Activated CD4-positive, alpha-beta T cell treated with anti-CD3 and anti-CD28 coated beads for 1 hour (primary cell): ENCODE measurements at places on chromosomes 1 and 21.

GRCh38 chr1:35379317-35380000 lies 111.0 kb downstream of the ZMYM4 start:
- no peak for DNase-seq

DNA sequence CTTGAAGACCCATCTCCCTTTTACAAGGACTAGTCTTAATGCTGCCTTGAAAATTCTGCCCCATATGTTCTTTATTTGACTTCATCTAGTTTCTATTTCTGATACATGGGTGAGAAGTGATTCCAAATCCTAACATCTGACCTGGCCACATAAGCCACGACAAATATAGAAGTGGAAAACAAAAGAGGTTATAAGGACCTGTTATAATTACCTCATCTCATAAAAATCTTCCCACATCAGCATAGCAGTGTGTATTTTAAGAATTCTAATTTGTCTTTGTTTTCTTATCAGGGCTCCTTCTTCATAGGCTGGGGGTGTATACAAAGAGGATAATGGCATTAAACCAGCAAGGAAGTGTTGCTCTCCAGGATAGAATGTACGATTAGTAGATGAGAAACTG lies 1007.4 kb downstream of the TTLL7 start:
- DNase-seq, result no peak

DNA sequence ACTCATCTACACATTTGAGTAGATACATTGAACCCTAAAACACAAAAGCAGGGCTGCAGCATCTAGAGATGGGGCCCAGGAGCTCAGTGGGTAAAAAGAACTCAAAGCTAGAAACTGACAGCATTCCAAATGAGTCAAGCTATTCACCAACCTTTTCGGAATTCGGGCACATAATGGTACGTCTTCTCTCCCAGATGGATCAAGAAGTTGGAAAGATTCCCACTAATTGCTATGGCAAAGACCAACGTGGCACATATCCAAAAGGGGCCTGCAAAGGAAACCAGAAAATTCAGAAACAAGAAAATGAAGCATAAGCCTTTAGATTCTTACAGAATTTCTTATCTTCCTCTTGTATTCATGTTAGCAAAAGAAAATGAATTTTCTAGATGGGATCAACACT lies 18.4 kb downstream of the YIPF1 start:
- DNase-seq, result no peak

- DNase-seq, result no peak
Observed at GRCh38 chr1:236172041-236172579, 29.8 kb downstream of the GPR137B start.

GRCh38 chr1:39965044-39965443 lies 10.1 kb downstream of the MFSD2A start:
- no peak for DNase-seq

- peak; percentile 46 for DNase-seq
Observed at GRCh38 chr1:1540090-1540817, at the start of gene TMEM240. Gene TMEM240 (minus strand): TSS chr1:1540624. CDS start chr1:1540346, 278 bp downstream.

- DNase-seq, result no peak
Observed at GRCh38 chr21:44473915-44474555, 18.7 kb downstream of the LRRC3 start.

GRCh38 chr1:206430031-206430983 lies 40.0 kb upstream of the IKBKE start:
- no peak for DNase-seq

DNA sequence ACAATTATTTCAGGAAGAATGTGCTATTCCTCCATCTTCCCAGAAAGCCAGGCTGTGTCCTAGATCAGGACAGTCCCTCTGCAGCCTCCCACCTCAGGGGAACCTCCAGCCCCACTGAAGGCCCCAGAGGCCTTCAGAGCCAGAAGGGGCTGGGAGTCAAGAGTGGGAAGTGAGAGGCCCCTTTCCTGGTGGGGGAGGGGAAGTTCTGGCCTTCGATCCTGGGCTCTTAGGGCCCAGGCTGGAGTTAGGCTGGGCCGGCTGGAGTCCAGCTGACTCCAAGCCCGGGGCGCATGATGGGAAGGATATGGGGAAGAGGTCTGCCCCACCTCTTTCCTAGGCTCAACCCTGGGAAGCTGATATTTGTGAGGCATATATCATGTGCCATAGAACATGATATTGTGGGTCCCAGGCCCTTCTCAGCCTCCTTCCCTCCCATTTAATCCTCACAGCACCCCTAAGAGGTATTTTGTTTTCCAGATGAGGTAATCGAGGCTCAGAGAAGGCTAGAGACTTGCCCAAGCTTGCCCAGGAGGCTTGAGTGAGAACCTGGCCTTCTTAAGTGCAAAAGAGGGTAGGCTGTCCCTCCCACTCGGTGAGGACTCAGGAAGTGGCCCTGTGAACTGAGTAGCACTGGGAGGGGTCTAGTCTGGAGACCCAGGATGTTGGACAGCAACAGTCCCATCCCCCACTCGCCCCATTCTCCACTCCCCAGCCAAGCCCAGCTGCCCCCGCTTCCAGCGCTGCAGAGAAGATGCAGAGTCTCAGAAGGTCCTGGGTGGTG lies 18.6 kb upstream of the HSPG2 start:
- DNase-seq, result no peak

GRCh38 chr1:22030057-22030456 lies 22.5 kb upstream of the CDC42 start:
- DNase-seq, result no peak

DNA sequence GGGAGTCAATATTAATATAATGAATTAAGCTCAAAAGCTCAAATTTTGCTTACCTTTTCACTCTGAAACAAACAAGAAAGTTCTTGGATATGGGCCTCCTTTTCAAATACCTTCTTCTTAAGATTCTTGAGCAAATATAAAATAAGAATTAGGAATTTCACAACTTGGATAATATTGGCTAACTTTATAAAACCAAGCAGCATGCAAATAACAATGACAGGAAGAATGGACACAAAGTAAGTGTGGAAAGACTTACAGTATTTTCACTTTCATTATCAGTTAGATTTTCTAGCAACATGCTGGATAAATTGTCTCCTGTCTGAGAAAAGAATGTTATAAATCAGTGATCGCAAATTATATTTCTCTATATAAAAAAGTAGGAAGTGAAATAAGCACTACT lies 13.2 kb downstream of the ODF2L start:
- DNase-seq, result no peak

- no peak for DNase-seq
Observed at GRCh38 chr21:34788879-34789278, 120.1 kb downstream of the CLIC6 start.

DNA sequence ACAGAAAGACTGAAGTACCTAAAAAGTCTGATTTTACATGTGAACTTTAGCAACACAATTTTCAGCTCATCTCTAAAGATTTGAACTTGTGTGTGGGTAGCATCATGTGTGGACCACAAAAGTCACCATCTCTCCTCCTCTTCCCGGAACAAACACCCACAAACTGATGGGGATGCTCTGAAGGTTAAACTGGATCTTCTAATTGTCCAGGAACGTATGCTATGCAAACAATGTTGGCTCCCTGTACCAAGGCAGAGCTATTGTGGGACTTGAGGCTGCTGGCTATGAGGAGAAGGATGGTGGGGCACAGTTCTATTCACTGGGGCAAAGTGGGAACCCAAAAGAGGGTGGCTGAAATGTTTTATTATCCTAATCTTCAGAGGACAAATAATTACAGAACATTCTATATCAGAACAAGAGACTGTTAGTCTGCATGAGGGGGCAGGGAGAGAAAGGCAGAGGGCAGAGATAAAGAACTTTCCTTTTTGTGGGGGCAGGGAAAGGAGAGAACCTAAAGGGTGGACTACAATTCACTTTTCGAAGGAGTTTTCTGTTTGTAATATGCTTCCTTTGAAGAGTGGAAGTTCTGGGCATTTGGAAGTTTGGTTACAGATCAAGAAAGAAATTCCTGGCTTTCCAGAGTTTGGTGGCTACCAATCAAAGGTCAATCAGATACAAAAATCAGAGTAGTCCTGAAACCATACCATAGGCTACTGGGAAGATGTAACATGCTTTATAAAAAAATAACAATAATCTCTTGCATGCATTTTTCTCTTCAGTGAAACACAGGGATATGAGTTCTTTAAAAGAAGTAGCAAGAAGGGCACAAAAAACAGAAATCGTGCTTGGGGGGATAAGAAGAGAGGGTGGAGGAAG lies 62.9 kb downstream of the GADD45A start:
- DNase-seq, result no peak

GRCh38 chr1:38101037-38101785 lies 54.6 kb upstream of the POU3F1 start:
- no peak for DNase-seq

GRCh38 chr1:31753707-31754349 lies 10.3 kb downstream of the ADGRB2 start:
- no peak for DNase-seq

GRCh38 chr1:159204161-159205141 lies at the start of gene ACKR1:
Gene ACKR1 (plus strand): TSS chr1:159204875. CDS start chr1:159204960, 85 bp downstream.
- DNase-seq, result no peak

- DNase-seq, result no peak
Observed at GRCh38 chr1:225765982-225766674, 11.5 kb upstream of the SRP9 start.

GRCh38 chr1:5386371-5386770 lies 605.9 kb downstream of the NPHP4 start:
- DNase-seq, result no peak

GRCh38 chr1:17438318-17439249 lies 893 bp downstream of the RCC2 start:
- DNase-seq, result peak; percentile 26

- DNase-seq, result no peak
Observed at GRCh38 chr1:92934395-92935378, 26.6 kb downstream of the DIPK1A start.

DNA sequence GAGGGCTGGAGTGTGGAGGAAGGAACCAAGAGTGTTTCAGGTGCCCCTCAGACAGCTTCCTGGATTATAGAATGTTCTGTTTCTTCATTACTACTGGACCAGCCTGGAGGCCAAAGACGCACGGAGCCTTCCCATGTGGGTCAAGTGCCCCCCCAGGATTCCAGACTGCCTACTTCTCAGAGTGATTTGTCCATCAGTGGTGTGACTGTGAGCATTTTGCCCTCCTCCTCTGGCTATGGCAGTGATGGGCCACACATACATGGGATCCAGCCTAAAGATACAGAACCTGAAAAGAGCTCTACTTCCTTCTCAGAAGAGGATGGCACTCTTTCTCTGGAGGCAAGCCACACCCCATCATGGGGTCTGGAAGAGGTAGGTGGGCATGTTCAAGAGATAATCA lies 64.9 kb downstream of the MACF1 start:
- no peak for DNase-seq

DNA sequence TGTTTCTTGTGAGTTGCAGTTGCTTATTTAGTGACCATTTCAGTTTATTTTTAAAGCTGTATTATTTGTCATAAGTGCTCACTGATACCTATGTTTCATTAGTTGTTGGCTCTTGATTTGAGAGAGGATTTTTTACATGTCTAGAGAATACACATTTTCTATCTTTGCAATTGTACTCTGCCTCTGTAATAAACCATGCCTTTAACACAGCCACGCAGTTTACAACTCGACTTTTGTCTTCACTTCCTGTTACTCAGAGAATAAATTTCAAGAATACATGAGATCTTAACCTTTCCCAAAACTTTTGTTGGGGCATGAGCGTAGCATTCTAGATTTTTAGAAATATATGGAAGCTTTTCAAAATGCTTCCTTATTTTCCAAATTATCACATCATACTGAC lies 14.9 kb upstream of the ZNF678 start:
- no peak for DNase-seq

DNA sequence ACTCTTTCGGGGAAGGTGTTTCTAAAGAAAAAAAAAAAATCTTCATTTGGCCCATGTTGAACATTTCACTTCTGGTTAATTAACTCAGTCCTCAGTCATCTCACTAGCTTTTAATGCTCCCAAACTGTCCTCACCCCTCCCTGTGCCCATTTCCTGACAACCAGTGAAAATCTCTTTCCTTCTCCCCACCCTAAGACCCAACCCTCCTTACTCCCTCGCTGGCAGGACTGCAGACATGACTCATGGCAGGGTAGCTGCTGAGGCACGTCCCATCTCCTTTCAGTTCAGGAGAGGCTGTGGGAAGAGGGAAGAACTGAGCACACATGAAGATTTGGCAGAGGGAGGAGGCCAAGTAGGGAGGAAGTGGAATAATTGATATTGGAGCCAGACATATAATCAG lies 12.6 kb downstream of the PKP1 start:
- DNase-seq, result no peak

GRCh38 chr21:38352536-38353219 lies 95.9 kb downstream of the KCNJ15 start:
- peak; percentile 14 for DNase-seq

DNA sequence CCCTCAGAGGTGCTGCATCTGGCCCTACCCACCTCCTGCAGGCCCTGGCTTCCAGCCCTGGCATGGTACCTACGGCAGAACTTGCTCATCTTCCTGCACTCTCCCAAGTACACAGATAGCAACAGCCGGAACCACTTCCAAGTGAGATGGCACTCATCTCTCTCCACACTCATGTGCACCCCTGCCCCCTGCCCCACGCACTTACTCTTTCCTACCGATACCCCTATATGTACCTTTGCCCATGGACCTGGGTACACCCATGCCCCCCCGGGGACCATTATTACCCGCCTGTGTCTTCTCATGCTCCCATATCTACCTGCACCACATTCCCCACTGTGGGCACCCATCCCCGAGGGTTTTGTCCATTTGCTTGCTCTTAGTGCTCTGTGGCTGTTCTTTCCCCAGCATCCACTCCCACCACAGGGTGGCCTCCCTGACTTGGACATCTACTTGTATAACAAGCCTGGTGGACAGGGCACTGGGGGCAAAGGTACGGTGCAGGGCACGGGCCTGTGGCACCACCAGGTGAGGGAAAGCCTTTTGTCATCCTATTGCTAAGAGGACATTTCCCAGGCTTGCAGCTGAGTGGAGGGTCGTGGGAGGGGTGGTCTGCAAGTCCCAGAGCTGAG lies 14.7 kb downstream of the HYI start:
- no peak for DNase-seq

DNA sequence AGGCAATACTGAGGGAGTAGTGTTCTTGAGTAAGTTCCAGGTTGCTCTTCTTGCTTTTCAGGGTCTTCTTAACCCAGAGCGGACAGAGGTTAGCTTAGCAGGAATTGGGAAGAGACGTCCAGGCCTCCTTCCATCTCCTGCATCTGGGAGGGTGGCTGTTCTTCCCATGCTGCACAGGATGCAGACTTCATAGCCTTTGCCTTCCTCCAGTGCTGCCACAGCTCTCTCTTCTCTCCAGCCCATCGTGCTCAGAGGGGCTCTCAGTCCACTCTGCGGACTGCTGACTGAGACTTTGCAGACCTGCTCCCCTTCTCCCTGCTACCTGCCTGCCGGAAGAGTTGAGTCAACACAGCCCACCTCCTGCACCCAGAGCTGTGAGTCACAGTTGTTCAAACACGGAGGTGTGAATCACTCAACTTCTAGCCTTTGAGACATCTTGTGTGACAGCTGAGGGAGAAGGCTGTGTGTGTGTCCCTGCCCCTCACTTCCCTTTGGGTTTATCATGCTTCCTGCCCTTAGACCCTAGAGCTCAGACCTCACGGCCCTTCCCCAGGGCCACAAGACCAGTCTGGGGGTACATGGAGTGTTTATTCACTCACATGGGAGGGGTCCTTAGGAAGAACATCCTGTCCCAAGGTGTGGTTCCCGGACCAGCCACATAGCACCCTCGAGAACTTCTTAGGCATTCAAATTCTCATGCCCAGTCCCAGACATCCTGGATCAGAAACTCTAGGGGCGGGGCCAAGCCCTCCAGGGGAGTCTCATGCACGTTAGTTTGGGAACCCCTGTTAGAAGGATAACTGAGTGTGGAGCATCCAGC lies 158.3 kb upstream of the CACNA1E start:
- peak; percentile 22 for DNase-seq

GRCh38 chr1:55230659-55231058 lies 15.5 kb upstream of the USP24 start:
- no peak for DNase-seq

- DNase-seq, result no peak
Observed at GRCh38 chr1:18373882-18374493, 106.7 kb upstream of the KLHDC7A start.
